HS-27A (cell line): ENCODE measurements at places on chromosomes 12 and 14.
A peak's percentile ranks its signal among the peaks of the same experiment; 100 is the strongest.

DNA sequence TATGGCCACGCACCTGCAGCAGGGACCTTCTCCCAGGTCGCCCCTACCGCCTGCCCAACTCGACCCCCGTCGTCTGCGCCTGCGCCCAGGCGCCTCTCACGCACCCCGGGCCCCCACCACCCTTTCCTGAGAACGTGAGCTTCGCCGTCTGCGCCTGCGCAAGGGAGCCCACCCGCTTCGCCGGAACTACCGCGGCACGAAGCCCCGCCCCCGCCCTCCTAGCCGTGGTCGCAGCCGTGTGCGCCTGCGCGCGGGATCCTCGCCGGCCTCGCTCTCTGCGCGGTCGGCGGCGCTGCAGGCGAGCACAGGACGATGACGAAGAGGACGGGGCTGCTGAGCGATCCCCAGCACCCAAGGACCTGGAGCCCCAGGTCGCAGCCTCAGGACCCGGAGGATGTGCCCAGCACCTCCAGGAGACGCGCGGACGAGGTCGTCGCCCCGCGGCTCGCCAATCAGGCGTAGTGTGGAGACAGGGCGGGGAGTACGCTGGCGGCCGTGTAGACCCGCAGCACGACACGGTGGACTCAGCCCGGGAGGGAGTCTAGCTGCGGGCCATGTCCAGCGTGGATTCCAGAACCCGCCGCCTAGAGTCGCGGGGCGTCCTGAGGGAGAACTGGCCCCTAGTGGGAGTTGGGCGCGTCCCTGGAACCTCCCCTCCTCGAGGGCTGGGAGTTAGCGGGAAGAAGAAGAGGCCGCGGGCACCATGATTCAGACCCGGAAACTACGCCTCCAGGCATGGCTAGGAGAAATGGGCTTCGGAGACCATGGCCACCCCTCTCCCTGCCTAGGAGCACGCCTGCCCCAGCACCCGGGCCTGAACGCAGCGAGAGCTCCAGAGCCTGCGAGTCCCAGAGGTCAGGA is 1120.8 kb upstream of the TMEM132C start:
- no peak for DNase-seq

DNA sequence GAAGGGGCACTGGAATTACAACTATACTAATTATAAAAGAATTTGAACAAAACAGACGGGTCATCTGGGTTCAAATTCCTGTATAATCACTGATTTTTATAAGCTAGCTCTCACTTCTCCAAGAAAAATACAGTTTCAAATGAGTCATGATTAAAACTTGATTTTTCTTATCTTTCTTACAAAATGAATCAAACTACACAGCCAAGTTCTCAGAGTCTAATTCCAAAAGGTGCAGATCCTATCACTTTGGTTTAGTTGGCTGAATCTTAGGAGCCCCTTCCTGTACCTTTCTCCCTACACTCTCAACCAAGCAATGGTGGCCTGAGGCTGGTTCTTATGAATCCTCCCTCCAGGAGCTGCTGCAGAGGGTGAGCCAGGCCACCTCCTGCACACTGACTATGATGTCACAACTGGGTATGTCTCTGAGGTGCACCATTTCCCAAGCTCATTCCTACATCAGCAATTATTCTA is 43.8 kb upstream of the BMP4 start:
- peak; percentile 84 for DNase-seq

DNA sequence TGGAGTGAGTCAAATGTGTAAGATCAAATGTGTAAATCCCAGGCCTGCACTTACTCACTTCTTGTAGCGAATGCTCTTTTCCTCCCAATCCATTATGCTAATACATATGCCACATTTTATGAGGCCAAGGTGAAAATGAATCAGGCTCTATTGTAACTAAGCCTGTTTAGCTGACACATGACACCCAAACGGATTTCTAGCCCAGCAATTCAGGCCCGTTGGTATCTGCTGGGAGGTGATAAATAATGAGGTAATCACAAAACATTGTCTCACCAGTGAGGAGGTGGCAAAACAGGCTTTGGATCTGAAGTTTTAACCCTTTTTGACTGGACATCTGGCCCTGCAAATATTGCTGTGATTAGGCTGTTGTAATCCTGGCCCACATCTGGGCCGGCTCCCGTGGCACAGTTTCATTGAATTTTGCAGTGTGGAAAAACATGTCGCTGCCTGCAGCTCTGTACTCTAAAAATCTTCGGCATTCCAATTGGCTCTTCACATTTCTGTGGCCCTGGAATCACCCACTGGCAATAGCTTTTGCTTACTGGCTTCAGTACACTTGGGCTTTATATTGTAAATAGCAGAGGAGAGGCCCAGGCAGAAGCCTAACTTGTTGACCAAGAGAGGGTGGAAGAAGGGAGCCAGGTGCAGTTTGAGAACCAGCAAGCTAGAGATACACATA is 106.1 kb downstream of the PAX9 start:
- no peak for DNase-seq

GRCh38 chr14:104184506-104184905 is 46.1 kb downstream of the KIF26A start:
- DNase-seq: no peak

DNA sequence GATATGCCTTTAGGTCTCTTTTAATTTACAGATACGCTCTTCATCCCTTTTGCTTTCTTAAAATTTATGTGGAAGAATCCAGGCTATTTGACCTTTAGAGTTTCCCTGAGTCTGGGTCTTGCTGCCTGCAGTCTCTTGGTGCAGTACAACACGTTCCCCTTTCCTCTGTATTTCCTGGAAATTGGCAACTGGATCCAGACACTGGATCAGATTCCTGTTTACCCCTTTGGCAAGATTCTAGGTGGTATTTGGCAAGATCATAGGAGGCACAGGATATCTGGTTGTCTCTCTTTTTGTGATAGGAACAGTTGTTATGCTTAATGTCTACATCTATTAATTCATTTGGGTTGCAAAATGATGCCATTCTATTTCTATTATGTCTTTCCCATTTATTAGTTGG is 187.8 kb upstream of the ARHGAP5 start:
- no peak for DNase-seq

GRCh38 chr12:18443768-18444437 is 182.6 kb downstream of the PIK3C2G start:
- DNase-seq: no peak

DNA sequence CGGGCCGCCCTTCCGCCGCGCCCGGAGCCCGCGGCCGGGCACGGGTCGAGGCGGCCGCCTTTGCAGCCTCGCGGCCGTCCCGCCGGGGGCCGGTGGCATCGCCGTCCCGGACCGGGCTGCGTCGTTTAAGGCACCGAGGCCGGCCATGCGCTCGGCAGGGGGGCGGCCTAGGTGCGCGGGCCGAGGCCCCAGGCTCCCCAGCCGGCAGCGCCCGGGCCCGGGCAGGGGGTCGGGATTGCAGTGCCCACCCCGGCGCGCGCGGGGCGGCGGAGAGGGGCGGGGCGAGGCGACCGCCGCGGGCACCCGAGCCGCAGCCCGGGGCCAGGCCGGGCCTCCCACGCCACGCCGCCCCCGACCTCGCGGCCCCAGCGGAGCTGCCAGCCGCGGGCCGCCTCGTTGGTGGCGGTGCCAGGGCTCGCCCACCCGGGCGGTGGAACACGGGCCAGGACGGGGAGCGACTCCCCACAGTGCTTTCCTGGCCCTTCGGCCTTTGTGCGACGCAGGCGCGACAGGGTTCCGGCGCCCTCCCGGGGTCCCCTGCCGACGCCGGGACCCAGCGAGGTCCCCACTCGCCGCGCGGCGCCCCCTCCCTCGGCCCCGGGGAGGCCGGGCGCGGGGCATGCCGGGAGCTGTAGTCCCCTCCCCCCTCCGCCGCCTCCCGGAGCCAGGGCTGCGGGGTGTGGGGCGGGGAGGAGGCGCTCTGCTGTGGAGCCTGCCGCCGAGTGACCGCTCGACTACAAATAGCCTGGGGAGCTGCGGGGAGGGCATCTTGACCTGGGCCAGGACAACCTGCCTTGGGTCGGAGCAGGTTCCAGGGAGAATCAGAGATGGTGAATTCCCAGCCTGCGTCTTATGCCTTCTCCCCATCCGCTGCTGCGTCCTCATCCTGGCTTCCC is 769 bp downstream of the FKBP4 start:
- DNase-seq: no peak

DNA sequence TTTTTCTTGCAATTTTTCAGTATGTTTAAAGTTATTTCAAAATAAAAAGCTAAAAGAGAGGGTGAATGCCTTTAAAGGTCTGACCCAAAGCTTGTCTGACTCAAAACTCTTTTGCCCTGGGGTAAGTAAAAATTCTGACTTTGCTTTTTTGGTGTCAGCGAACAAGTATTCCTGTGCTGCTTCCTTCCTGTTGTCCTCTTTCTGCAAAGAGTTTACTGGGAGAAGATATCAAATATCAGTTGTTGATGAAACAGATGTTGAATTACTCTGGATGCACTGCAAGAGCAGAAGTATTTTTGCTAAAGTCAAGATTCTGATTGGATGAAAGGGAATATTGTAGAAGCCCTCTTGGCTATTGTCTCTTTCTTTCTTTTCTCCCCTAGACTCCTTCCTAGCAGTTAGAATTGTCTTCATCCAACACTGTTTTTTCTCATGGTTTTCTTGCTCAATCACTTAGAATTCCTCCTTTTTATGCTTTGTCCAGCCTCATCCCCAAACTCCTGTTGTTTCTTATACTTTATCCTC is 62.0 kb downstream of the DACT1 start:
- no peak for DNase-seq

DNA sequence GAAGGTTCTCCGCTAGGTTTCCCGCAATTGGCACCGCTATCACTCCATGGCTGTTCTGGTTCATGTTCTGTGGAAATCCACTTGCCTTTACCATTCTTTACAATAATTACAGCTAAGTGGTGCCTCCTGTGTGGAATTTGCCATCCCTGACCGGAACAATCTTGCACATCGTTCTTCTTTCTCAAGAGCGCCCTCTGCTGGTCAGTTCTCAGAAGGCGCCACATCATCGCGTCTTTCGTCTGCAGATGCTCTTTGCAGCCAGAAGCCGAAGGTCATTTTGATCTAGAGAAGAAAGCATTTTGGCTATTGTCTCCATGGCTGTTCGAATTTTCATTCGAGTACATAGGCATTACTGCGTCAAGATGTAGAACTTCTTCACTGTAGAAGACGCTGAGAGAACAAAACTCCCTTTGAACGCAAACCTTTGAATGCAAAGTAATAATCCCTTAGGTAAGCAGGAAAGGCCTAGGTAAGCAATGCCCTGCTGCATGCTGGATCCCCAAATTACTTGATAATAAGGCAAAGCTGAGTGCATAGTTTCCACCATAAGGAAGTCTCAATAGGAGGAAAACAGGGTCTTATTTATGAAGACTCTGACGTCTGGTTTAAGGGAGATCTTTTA is 10.1 kb upstream of the RTRAF start:
- peak; percentile 35 for DNase-seq
